ENCODE measurements at places on chromosomes 3 and 15. TPM values are rescaled to one million over a fixed set of nuclear protein-coding genes. Genes with fewer than 3 reads are reported as not detected.

CCDC54 gene
- total RNA-seq = not detected

DNA sequence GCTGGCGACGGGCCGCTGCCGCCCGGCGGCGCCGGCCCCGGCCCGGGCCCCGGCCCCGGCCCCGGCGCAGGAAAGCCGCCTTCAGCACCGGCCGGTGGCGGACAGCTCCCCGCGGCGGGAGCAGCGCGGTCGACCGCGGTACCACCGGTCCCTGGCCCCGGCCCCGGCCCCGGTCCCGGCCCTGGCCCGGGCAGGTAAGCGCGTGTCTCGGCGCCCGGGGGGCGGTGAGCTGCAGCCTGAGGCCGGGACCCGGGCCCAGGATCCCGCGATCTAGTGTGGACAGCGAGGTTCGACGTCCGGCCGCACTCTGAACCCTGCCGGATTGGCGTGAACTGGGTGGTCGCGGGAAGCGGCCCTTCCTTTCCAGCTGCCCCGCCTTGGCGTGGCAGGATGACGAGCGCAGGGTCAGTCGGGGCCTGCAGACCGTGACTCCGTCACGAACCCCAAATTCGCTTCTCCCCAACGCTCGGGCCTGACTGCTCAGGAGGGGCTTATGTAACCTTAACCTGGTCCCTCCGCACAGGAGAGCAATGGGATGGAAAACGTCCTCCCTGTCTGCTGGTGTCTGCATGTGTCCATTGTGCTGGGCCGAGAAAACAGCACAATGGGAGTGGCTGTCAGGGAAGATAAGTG, 472 bp downstream of the BSN start:
- H3K4me3 ChIP-seq = peak overlapping the region; percentile 55
- peaks cover 55% of the 10 kb centered on the region for H3K27me3 ChIP-seq

DNA sequence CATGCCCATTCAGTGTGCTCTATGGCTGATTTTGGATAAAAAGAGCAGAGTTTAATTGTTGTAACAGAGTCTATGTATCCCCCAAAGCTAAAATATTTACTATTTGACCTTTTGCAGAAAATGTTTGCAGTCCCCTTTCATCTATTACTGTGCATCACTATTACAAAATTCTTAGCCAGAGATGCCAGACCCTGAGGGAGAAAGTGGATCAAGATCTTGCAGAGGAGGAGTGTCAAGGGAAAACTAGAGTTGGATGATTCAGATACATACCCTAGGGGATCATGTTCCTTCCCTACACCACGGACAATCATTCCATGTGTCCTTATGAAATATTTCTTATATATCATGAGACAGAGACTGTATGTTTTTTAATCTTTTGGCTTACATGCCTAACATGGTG, 68.6 kb upstream of the TPRG1 start:
- no peak overlapping the region for H3K4me3 ChIP-seq
- H3K27ac ChIP-seq = no peak overlapping the region
- no peaks in the 10 kb centered on the region for H3K27me3 ChIP-seq
- DNase-seq = no peak
- no peaks in the 10 kb centered on the region for H3K4me1 ChIP-seq

GABRR3 gene
- total RNA-seq = not detected

GRCh38 chr15:75508840-75509532, 57.5 kb upstream of the SIN3A start:
- no peak overlapping the region for H3K27ac ChIP-seq
- no peaks in the 10 kb centered on the region for H3K4me1 ChIP-seq
- no peaks in the 10 kb centered on the region for H3K27me3 ChIP-seq
- DNase-seq = no peak

- no peaks in the 10 kb centered on the region for H3K36me3 ChIP-seq
- no peaks in the 10 kb centered on the region for H3K27me3 ChIP-seq
- H3K27ac ChIP-seq = peak overlapping the region; percentile 86
- peak; percentile 71 for DNase-seq
- H3K4me1 ChIP-seq = peaks cover 29% of the 10 kb centered on the region
- no peak overlapping the region for H3K4me3 ChIP-seq
Measured at GRCh38 chr3:127820826-127821313, 1.4 kb downstream of the MGLL start.

PLA2G4F gene
- 100 TPM for total RNA-seq

DNA sequence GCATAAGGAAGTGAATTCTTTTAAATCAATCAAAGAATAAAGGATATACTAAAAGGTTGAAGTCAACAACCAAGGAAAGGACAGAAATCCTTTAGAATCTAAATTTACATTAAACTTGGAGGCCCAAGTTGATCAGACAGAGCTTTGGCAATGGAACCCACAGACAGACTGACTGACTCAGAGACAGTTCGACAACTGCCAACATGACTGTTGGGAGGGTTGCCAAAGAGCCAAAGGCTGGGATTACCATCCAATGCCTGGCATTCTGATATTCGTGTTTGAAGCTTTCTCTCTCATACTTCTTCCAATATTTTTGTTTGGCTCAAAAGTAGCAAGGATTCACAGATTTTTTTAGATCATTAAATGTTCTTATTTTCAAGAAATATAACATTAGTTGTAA, 406.1 kb downstream of the PLCL2 start:
- H3K4me1 ChIP-seq = no peaks in the 10 kb centered on the region
- no peak for DNase-seq
- H3K4me3 ChIP-seq = no peak overlapping the region

CLDND1 gene
- total RNA-seq = 74.8 TPM

GRCh38 chr3:45776611-45777010, 19.7 kb downstream of the SLC6A20 start:
- H3K4me1 ChIP-seq = no peaks in the 10 kb centered on the region
- H3K27me3 ChIP-seq = no peaks in the 10 kb centered on the region
- no peak overlapping the region for H3K27ac ChIP-seq
- no peak for DNase-seq
- H3K4me3 ChIP-seq = no peak overlapping the region

GRCh38 chr15:58355382-58355971, 76.3 kb upstream of the LIPC start:
- no peak overlapping the region for H3K27ac ChIP-seq
- no peaks in the 10 kb centered on the region for H3K4me1 ChIP-seq
- H3K4me3 ChIP-seq = no peak overlapping the region
- no peaks in the 10 kb centered on the region for H3K27me3 ChIP-seq
- H3K36me3 ChIP-seq = no peaks in the 10 kb centered on the region

- no peak overlapping the region for H3K27ac ChIP-seq
- DNase-seq = no peak
- H3K36me3 ChIP-seq = no peaks in the 10 kb centered on the region
- peaks cover 3% of the 10 kb centered on the region for H3K4me1 ChIP-seq
Measured at GRCh38 chr3:136735103-136735502, 17.1 kb downstream of the STAG1 start.

- no peak overlapping the region for H3K4me3 ChIP-seq
- DNase-seq = no peak
- H3K27ac ChIP-seq = no peak overlapping the region
- no peaks in the 10 kb centered on the region for H3K36me3 ChIP-seq
- peaks cover 11% of the 10 kb centered on the region for H3K4me1 ChIP-seq
- no peaks in the 10 kb centered on the region for H3K27me3 ChIP-seq
Measured at GRCh38 chr3:190326930-190327329, 4.7 kb upstream of the CLDN1 start.

- no peak overlapping the region for H3K4me3 ChIP-seq
- H3K4me1 ChIP-seq = no peaks in the 10 kb centered on the region
- DNase-seq = no peak
- no peaks in the 10 kb centered on the region for H3K27me3 ChIP-seq
Measured at GRCh38 chr15:39504808-39505207, 76.1 kb upstream of the THBS1 start.

STRC gene
- total RNA-seq = 0.15 TPM

DNA sequence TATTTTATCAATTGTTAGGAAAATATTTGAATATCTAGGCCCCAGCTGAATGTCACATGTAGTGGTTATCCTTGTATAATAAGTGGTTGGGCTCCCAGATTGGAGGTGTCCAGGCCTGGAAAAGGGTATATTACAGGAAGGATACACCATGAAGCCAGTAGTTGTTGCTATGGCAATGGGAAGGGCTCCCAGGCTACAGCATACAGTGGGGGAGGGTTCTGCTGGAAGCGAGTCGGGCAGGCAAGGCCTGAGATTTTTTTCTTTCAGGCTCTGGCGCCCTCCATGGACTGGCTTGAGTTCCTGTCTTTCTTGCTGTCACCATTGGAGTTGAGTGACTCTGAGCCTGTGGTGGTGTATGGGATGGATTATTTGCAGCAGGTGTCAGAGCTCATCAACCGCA, 8.9 kb downstream of the ECE2 start:
- H3K4me1 ChIP-seq = no peaks in the 10 kb centered on the region
- peak; percentile 54 for DNase-seq
- no peaks in the 10 kb centered on the region for H3K36me3 ChIP-seq
- H3K27me3 ChIP-seq = peaks cover 6% of the 10 kb centered on the region
- H3K27ac ChIP-seq = no peak overlapping the region

DNA sequence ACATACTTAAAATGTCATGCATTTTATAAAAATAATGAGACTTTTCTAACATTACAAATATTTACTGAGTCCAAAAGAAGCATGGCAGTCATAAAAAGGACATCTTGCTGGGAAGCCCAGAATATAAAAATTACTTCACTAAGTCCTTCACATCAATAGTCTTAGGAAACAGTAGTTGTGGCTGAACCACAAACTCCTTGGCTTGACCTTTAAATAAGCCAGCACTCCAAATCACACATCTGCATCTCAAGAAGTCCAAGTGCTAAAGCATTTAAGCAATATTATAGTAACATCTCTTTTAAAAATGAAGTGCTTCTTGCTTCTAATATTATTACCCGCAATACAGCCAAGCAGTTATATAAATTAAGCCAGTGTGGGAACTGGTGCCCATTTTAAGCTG, 8.8 kb downstream of the CCNL1 start:
- H3K4me1 ChIP-seq = peaks cover 15% of the 10 kb centered on the region
- no peak overlapping the region for H3K4me3 ChIP-seq
- no peaks in the 10 kb centered on the region for H3K27me3 ChIP-seq
- H3K27ac ChIP-seq = no peak overlapping the region
- DNase-seq = no peak
- H3K36me3 ChIP-seq = peaks cover 5% of the 10 kb centered on the region

ATXN7 gene
- total RNA-seq = 23.4 TPM

- H3K36me3 ChIP-seq = no peaks in the 10 kb centered on the region
- DNase-seq = no peak
- no peak overlapping the region for H3K4me3 ChIP-seq
- no peaks in the 10 kb centered on the region for H3K27me3 ChIP-seq
- H3K27ac ChIP-seq = peak overlapping the region; percentile 40
- peaks cover 3% of the 10 kb centered on the region for H3K4me1 ChIP-seq
Measured at GRCh38 chr3:142904639-142905436, 16.0 kb upstream of the PCOLCE2 start.

GRCh38 chr15:91929509-91929908, 76.0 kb downstream of the SLCO3A1 start:
- no peak for DNase-seq
- H3K4me1 ChIP-seq = peaks cover 35% of the 10 kb centered on the region
- H3K27ac ChIP-seq = no peak overlapping the region
- no peaks in the 10 kb centered on the region for H3K36me3 ChIP-seq

DNA sequence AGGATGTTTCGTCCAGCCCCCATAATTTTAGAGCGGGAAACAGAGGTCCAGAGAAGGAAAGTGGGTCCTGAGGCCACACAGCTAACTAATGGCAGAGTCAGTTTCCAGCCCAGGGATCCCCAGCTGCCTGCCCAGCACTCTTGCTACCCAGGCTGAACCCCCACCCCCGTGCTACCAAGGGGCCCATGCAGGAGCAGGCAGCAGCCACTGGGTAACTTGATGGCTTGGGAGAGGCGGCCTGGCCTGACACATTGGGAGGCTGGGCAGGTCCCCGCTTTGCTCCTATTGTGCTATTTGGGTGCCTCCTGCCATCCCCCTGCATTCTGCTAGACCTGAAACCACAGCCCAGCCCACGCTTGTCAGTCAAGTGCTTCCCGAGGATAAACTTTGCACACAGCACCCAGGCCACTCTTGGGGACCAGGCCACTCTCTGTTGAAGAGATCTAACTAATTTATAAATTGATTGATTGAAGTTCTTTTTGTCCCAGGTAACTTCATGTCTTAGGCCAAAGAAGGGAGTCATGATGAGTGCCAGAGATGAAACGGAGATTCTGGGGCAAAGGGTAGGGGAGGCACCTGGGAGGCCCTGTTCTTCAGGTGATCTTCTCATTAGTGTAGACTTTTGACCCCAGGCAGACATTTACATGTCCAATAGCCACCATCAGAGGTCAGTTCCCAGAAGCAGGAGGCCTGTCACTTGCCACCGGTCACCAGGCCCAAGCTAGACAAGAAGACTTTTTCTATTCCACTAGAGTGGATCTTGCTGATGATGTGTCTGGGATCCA, 7.0 kb downstream of the PAK6 start:
- DNase-seq = peak; percentile 27
- H3K4me3 ChIP-seq = no peak overlapping the region
- no peaks in the 10 kb centered on the region for H3K36me3 ChIP-seq
- H3K27ac ChIP-seq = no peak overlapping the region
- H3K27me3 ChIP-seq = peaks cover 1% of the 10 kb centered on the region

DNA sequence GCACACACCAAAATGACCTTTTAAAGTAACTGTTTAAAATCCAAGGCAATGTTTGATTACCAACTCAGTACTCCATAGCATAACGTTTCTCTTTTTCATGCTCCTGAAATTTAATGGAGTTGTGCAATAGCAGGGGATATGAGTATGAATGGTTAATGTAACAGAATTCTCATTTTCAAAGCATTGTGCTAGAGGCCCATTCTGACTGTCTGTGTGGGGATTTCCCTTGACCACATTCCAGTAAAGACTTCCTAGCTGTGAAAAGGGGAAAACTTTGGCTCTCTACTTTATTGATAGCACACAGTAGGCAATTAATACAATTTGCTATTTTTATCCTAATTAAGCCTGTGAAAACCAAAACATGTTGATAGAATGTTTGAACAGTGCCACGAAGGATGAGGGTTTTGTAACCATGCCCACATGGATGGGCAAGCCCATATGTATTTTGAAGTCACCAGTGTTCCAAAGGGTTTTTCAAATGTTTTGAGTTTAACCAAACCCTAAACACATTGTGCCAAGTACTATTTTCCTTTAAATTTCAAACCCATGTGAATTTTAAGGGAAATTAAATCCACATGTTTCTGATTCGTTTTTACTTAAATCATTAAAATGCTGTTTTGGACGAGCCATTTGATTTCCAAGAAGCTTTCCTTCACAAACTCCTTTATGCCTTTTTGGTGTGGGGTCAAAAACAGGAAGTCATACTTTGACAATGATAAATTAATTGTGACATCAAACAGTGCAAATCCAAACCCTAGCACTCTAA, 261.2 kb downstream of the SHOX2 start:
- DNase-seq = no peak
- H3K27ac ChIP-seq = no peak overlapping the region
- H3K4me3 ChIP-seq = no peak overlapping the region

DNA sequence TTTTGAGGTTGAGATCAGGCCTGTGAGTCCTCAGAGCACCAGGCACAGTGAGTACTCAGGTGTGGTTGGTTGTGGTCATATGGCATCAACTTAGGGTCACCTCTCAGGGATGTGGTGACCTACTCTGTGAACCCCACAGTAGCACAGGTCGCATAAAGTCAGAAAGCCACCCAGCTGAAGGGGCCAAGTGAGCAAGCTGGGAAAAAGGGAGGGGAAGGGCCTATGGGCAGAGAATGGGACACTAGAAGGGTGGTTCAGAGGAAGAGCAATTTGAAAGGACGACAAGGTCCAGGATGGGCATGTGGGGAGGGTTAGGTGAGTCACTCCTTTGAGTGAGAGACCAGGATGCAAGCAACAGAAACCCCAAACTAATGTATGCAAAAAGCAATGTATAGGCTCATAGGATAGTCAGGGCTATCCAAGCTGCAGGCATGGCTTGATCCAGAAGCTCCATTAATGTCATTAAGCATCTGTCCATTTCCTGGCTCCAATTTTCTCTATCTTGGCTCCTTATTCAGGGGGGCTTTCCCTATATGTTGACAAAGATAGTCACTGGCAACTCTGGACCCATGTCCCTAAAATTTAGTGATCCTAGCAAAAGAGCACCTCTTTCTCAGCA, 33.5 kb downstream of the HMCES start:
- H3K27ac ChIP-seq = no peak overlapping the region
- H3K36me3 ChIP-seq = no peaks in the 10 kb centered on the region
- DNase-seq = no peak
- H3K4me1 ChIP-seq = peaks cover 36% of the 10 kb centered on the region
- H3K4me3 ChIP-seq = no peak overlapping the region

AGTR1 gene
- 7.2 TPM for total RNA-seq
